ENCODE measurements at places on chromosomes 6 and 20.
A peak's percentile ranks its signal among the peaks of the same experiment; 100 is the strongest.

- peak; percentile 86 for DNase-seq
Measured at GRCh38 chr6:123994168-123994567, 190.5 kb downstream of the NKAIN2 start.

GRCh38 chr6:155872961-155873360, 417.3 kb upstream of the NOX3 start:
- DNase-seq = no peak

DNA sequence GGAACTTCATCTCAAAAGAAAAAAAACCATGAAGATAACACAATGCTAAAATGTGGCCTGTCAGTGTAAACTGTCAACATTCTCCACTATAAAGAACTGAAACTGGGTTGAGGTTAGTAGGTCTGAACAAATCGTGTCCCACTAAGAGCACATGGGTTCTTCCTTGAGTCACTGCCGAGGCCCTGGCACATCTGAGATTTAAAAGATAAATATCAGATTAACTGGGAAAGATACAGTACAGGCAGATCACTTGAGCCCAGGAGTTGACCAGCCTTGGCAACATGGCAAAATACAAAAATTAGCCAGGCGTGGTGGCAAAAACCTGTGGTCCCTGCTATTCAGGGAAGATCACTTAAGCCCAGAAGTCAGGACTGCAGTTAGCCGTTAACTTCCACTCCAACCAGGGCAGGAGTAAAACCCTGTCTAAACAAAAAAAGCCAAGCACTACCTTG, 5.6 kb downstream of the EEF1A1 start:
- DNase-seq = peak; percentile 85

DNA sequence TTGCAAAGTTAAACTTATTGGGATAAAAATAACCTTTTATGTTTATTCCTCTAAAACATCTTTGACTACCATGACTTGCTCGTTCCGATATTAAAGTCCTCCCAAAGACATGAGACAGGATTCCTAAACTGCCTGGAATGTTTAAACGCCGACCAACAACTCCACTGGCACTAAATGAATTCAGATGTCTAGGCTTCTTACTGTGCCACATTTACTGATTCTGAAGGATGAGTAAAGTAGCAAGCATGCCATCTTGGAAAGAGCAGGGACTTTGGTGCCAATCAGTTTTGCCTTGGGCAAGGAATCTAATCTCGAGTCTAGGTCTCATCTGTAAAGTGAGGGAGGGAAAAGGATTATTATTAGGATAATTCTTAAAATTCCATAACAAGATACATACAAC, 25.3 kb downstream of the MBOAT1 start:
- DNase-seq = no peak

- no peak for DNase-seq
Measured at GRCh38 chr6:169659820-169660610, 41.8 kb downstream of the WDR27 start.

- peak; percentile 73 for DNase-seq
Measured at GRCh38 chr6:170080828-170081371, 210.0 kb downstream of the DLL1 start.

- peak; percentile 3 for DNase-seq
Measured at GRCh38 chr6:149209871-149210775, 107.4 kb upstream of the TAB2 start.

GRCh38 chr6:148426317-148426977, 83.8 kb downstream of the SASH1 start:
- no peak for DNase-seq

GRCh38 chr20:2279253-2279779, 16.5 kb upstream of the TGM3 start:
- no peak for DNase-seq

- no peak for DNase-seq
Measured at GRCh38 chr6:34226731-34227586, 9.7 kb upstream of the HMGA1 start.

DNA sequence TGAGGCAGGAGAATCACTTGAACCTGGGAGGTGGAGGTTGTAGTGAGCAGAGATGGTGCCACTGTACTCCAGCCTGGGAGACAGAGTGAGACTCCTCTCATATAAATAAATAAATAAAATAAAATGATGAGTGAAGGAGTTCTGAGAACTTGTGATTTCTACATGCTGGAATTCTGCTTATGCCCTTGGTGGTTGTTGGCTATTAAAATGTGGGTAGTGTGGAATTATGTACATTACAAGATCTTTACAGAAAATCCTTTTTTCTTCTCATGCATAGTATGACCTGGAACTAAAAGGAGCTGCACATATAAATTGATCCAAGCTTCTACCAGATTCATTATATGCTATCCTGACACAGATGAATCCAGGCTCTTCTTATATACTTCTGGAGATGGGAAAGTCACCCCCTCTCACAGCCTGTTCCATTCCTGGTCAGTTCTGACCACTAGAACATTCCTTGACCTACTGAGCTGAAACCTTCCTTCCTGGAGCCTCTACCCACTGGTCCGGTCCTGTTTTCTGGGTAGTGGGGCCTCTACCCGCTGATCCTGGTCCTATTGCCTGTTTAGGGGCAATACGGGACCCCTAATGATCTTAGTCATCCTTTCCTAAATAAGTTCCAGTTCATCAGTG, 37.7 kb upstream of the TAF8 start:
- no peak for DNase-seq

GRCh38 chr6:149451376-149452036, 33.3 kb downstream of the ZC3H12D start:
- DNase-seq = peak; percentile 55

DNA sequence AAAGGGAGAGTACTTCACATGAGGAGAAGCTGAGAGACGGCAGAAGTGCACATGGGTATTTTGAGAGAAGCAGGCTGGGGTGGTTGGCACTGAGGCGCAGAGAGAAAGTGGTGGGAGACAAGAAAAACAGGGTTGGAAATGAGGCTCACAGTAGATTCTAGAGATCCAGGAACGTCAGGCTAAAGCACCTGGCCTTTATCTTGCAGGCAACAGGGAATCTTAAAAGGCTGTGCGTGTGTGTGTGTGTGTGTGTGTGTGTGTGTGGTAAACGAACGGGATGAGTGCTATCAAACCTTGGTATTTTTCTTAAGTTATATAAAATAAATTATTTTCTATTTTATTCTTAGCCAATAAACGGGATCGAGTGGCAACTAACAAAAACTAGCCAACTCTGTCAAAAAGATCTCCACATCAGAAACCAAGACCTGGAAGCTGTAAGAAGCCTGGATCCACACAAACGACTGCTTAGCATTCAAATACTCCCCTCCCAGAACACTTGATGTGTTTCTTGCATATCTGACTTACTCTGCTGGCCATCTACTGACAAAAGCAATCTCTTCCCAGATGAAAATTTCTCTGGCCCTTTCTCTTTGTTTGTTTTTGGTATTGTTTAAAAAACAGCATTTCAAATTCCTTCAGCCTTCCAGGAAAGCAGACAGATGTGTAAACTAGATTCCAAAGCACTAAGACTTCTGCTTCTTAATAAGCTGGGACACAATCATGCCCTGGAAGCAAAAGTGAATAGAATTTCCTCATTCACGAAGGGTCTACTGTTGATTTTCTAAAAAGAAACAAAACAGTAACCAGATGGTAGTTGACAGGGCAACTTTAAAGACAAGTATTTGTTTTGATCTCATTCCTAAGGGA, 44.8 kb upstream of the FABP7 start:
- DNase-seq = peak; percentile 50

GRCh38 chr20:32519381-32519730, 65.8 kb downstream of the NOL4L start:
- no peak for DNase-seq

- no peak for DNase-seq
Measured at GRCh38 chr6:13004601-13005000, 288.0 kb downstream of the PHACTR1 start.

GRCh38 chr6:44111434-44112417, 15.5 kb downstream of the MRPL14 start:
- no peak for DNase-seq

- peak; percentile 56 for DNase-seq
Measured at GRCh38 chr6:52697903-52698302, 27.0 kb downstream of the TMEM14A start.

GRCh38 chr6:106272287-106272686, 53.3 kb downstream of the ATG5 start:
- DNase-seq = no peak

GRCh38 chr6:106256201-106256968, 69.2 kb downstream of the ATG5 start:
- DNase-seq = peak; percentile 2

DNA sequence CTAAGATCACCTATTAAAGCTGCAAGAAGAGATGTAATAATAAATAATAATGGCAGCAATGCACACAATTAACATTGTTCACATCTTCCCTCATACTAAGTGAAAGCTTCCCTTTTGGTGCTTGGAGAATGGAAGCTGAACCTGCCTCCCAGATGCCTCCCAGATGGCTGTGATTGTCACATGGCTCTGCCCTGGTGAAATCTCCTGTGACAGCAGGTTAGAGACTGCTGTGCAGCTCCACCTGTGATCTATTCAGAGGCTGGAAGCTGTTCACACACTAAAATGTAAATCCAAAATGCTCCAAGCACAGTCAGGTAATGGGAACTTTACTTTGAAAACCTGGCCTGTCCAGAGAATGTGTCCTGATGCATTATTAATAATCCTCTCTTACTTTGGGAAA, 41.7 kb upstream of the RGS17 start:
- peak; percentile 59 for DNase-seq

DNA sequence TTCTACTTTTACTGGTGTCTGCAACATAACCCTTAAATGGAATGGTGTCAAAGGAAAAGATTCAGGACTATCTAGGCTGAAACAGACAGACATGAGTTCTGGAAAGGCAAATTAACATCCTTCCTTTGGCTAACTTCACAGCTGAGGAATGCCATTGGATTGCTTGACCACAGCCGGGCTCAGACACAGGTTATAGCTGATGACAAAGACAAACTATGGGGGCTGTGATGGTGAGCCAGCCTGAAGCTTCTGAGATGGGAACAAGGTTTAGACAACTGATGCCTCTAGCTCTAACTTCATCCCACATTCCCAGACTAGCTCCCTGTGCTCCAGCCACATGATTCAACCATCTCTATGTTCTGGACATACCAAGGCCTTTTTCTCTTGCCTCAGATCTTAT, 15.3 kb downstream of the POLR1C start:
- no peak for DNase-seq

DNA sequence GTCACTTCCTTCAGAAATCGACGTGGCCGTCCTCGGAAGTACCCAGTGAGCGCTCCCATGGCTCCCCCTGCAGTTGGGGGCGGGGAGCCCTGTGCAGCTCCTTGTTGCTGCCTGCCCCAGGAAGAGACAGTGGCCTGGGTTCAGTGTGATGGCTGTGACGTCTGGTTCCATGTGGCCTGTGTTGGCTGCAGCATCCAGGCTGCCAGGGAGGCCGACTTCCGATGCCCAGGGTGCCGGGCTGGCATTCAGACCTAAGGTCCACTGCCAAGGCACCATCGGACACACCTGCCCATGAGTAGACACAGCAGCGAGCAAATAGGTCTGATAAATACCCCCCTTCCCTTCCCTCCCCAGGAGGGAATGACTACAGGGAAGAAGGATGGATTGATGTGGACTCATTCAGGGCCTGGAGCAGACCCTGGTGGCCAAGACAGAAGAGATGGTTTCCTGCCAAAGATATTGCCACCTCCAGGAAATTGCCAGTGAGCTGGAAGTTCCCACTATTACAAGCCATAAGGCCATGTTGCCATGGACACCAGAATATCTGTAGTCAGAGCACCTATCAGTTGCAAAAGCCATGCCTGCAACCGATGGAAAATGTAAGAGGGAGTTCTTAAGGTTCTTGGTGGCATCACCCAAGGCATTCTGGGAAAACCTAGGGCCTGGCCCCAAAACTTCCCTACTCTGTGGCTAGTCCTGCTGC, 4.2 kb downstream of the TCF19 start:
- no peak for DNase-seq

DNA sequence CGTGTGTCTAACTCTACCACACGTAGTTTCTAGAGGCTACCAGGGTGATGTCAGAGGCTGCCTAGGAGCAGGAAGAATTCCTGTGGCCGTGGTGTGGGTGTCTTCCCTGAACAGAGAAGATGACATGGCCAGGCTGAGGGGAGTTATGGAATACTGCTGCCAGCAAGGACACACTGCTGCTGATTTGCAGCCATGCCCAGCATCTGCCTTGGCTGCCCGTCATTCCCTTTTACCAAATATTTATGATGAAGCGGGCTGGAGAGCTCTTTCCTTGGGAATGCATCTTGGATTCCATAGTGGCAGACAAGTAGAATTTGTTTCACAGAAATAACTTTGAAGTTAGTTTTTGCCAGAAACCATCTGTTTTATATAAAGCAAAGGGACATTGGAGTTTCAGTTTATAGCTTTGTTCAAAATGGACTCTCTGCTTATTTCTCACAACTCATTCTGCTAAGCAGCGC, 80.8 kb upstream of the VSTM2L start:
- no peak for DNase-seq

- DNase-seq = no peak
Measured at GRCh38 chr6:10355115-10355702, 59.7 kb downstream of the TFAP2A start.

- peak; percentile 79 for DNase-seq
Measured at GRCh38 chr6:117265410-117266256, at the start of gene VGLL2. VGLL2 (plus strand) TSS chr6:117265558; CDS start chr6:117265764, 206 bp downstream.

GRCh38 chr20:48658198-48658476, 169.7 kb downstream of the PREX1 start:
- DNase-seq = no peak

- DNase-seq = no peak
Measured at GRCh38 chr6:4603291-4603690, 172.9 kb upstream of the CDYL start.

GRCh38 chr6:84815896-84816735, 51.7 kb upstream of the TBX18 start:
- DNase-seq = no peak

GRCh38 chr6:35148167-35148741, 7.1 kb upstream of the TCP11 start:
- no peak for DNase-seq

- no peak for DNase-seq
Measured at GRCh38 chr6:53294611-53295010, 54.1 kb downstream of the ELOVL5 start.

DNA sequence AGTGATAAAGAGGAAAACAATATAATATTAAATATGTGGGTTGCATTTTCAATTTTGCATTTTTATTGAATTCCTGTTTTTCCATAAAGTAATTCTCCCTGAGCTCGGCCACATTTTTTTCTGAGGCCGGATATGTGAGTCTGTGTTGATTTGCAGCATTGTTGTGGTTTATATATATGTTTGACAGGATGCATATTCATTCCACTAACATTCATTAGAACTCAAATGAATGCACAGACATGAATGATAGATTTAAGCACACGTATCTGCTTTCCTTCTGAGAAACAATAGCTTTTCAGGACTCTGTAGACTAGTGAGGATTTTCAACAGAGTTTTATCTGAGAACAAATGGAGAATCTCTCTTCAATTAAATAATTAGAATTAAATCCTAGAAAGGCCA, 10.6 kb upstream of the EXOC2 start:
- DNase-seq = no peak

- DNase-seq = no peak
Measured at GRCh38 chr6:155519176-155519738, 63.6 kb upstream of the NOX3 start.

GRCh38 chr6:164478426-164478825, 831.0 kb downstream of the C6orf118 start:
- DNase-seq = no peak

Data from DMS53 (cell line).